Urothelium cell line (cell line): ENCODE measurements at places on chromosomes 6 and 20.

- no peak for DNase-seq
Measured at GRCh38 chr6:84260196-84260595, 32.8 kb upstream of the CEP162 start.

DNA sequence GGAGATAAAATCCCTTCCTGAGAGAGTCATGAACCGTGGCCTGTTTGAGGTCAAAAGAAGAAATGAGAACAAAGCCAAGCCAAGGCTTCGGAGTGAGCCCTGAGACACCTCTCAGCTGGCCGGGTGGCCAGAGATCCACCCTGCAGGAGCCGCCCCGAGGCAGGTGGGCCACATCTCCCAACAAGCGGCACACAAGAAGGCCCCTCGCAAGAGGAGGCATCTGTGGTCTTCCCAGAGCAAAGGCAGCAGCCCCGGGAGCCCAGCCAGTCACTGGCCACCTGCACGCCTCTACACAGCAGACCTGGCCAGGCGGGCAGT, 30.9 kb upstream of the AFDN start:
- no peak for DNase-seq

DNA sequence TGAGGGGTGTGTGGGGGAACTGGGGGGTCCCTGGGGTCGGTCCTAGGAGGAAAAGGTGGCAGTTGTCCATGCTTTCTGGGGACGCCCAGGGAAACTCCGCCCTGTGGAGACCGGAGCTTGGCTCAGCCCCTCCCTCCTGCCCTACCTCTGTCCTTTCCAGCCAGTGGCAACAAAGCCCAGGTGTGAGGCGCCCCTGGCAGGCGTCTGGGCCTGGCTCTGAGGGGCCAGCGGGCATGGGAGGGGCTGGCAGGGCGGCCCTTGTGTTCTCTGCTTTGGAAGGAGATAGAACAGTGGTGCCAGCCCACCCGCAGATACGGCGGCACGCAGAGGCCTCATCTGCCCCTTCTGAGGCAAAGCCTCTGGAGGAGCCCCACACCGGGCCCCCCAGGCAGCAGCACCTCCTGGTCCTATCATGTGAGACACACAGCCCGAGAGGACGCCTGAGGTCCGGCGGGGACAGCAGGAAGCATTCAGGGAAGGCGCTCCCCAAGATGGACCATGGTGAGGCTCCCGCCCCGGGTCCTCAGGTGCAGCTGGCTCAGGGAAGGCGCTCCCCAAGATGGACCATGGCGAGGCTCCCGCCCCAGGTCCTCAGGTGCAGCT, 47.9 kb downstream of the YTHDF1 start:
- DNase-seq: no peak

DNA sequence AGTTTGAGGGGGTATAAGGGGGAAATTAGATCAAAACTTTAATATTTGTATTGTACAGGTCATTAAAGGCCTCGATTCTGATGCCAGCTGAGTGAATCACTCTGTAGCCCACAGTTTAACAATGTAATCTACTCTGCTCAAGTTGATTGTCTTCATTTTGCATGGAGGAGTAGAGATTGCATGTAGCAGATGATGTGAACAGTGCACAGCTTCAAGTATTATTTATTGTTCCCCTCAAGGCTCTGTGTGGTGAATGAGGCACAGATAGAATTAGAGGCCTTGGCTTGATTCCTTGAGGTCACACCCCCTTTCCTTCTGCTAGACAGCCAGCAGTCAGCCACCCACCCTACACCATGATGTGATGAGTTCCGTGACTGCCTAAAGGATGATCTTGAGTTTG, 38.1 kb downstream of the TXLNB start:
- DNase-seq: no peak
